ENCODE measurements at places on chromosomes 7 and 10. TPM values are rescaled to one million over a fixed set of nuclear protein-coding genes. Genes with fewer than 3 reads are reported as not detected.

- H3K27me3 ChIP-seq, result no peaks in the 10 kb centered on the region
- H3K4me1 ChIP-seq, result no peaks in the 10 kb centered on the region
- H3K36me3 ChIP-seq, result no peaks in the 10 kb centered on the region
- H3K27ac ChIP-seq, result no peak overlapping the region
- DNase-seq, result no peak
Measured at GRCh38 chr7:22683379-22683778, 43.6 kb upstream of the IL6 start.

DNA sequence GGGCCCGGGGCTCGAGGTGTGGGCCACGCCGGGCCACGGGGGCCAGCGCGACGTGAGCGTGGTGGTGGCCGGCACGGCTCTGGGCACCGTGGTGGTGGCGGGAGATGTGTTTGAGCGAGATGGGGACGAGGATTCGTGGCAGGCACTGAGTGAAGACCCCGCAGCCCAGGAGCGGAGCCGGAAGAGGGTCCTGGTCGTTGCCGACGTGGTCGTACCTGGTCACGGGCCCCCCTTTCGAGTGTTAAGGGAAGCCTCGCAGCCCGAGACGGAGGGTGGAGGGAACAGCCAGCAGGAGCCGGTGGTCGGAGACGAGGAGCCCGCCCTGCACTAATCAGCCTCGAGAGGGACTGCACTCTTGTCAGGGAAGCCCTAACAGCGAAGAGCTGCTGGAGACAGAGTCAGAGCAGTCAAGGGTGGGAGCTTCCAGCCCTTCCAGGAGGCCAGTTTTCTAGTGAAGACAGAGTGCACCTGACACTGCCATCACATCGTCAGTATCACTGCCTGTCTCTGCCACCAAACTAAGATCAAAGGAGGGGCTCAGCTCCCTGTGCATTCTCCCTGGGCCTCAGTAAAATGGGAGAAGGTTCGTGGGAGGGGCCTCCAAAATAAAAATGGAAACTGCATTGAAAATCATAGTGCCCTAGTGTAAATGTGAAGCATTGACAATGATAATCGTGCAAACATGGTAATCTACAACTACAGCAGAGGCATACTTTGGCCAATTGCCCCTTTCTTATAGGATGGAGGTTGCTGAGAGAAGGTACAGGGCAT lies 1.3 kb downstream of the MBLAC1 start:
- no peak for DNase-seq
- no peaks in the 10 kb centered on the region for H3K27me3 ChIP-seq
- peaks cover 55% of the 10 kb centered on the region for H3K4me1 ChIP-seq
- H3K27ac ChIP-seq, result peak overlapping the region; percentile 96
- H3K36me3 ChIP-seq, result no peaks in the 10 kb centered on the region

- no peaks in the 10 kb centered on the region for H3K36me3 ChIP-seq
- H3K4me3 ChIP-seq, result no peak overlapping the region
- no peak overlapping the region for H3K27ac ChIP-seq
- H3K4me1 ChIP-seq, result peaks cover 13% of the 10 kb centered on the region
- no peak for DNase-seq
Measured at GRCh38 chr10:129956876-129957673, 7.0 kb downstream of the EBF3 start.

- H3K4me3 ChIP-seq, result no peak overlapping the region
- peak; percentile 46 for DNase-seq
- peaks cover 41% of the 10 kb centered on the region for H3K36me3 ChIP-seq
- H3K27ac ChIP-seq, result no peak overlapping the region
Measured at GRCh38 chr7:102236592-102237287, 49.9 kb upstream of the SH2B2 start.

- no peaks in the 10 kb centered on the region for H3K27me3 ChIP-seq
- H3K4me3 ChIP-seq, result no peak overlapping the region
- no peak overlapping the region for H3K27ac ChIP-seq
- H3K36me3 ChIP-seq, result no peaks in the 10 kb centered on the region
- peaks cover 5% of the 10 kb centered on the region for H3K4me1 ChIP-seq
Measured at GRCh38 chr10:97607095-97607636, 17.6 kb downstream of the C10orf62 start.

DNA sequence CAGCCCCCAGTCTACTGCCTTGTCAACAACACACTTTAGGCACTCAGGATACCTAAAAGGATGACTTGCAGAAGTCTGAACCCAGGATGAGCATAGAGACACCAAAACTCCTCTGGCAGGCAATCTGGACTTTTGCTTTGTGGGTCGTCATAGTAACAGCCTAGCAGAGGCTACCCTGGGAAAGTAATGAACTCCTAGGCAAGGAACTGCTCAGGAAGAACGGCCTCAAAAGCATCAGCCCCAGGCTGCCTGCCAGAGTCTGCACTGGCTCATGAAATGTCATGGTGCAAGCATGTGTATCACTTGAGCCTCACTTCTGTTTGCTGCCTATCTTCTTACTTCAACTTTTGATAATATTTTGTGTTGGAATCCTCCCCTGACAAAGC lies 715.1 kb downstream of the GRID1 start:
- no peaks in the 10 kb centered on the region for H3K27me3 ChIP-seq
- DNase-seq, result no peak
- no peak overlapping the region for H3K4me3 ChIP-seq
- H3K27ac ChIP-seq, result no peak overlapping the region

DNA sequence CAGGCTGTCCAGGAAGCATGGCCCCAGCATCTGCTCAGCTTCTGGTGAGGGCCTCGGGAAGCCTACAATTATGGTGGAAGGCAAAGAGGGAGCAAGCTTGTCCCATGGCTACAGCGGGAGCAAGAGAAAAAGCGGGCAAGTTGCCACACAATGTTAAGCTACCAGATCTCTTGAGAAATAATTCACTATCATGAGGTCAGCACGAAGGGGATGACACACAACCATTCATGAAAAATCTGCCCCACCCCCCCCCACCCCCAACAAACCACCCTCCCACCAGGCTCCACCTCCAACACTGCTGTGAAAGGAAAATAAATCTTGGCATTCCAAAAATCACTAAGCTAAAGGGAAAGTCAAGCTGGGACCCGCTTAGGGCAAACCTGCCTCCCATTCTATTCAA lies 545.8 kb upstream of the NRP1 start:
- no peaks in the 10 kb centered on the region for H3K36me3 ChIP-seq
- peaks cover 31% of the 10 kb centered on the region for H3K4me1 ChIP-seq
- no peak overlapping the region for H3K4me3 ChIP-seq
- no peak overlapping the region for H3K27ac ChIP-seq
- H3K27me3 ChIP-seq, result no peaks in the 10 kb centered on the region
- no peak for DNase-seq

- H3K4me1 ChIP-seq, result peaks cover 15% of the 10 kb centered on the region
- no peak overlapping the region for H3K27ac ChIP-seq
- no peaks in the 10 kb centered on the region for H3K36me3 ChIP-seq
- H3K4me3 ChIP-seq, result no peak overlapping the region
- peaks cover 16% of the 10 kb centered on the region for H3K27me3 ChIP-seq
- DNase-seq, result no peak
Measured at GRCh38 chr7:91266689-91267090, 2.5 kb downstream of the FZD1 start.

GRCh38 chr7:140506788-140507464 lies 27.6 kb upstream of the MKRN1 start:
- no peak overlapping the region for H3K4me3 ChIP-seq
- H3K4me1 ChIP-seq, result 0 out of 2 replicates have a peak, but pooled peaks cover 6% of the 10 kb centered on the region
- no peak for DNase-seq
- no peaks in the 10 kb centered on the region for H3K36me3 ChIP-seq
- 0 out of 3 replicates have a peak, but pooled peaks cover 5% of the 10 kb centered on the region for H3K27me3 ChIP-seq

DNA sequence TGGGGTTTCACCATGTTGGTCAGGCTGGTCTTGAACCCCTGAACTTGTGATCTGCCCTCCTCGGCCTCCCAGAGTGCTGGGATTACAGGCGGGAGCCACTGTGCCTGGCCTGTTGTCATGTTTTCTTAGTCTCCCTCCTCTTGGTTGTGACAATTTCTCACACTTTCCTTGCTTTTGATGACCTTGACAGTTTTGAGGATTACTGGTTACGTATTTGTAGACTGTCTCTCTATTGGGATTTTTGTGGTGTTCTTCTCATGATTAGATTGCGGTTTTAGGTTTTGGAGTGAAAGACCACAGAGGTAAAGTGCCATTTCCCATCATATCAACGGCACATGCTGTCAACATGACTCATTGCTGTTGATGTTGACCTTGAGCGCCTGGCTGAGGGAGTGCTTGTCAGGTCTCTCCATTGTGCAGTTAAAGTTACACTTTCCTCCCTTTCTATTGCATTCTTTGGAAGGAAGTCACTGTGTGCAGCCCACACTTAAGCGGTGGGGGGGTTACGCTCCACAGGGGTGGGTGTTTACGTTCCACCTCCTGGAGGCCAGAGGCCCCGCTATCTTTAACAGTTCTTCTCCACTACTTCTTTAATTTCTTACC lies 10.8 kb downstream of the NEURL1 start:
- no peak overlapping the region for H3K27ac ChIP-seq
- H3K36me3 ChIP-seq, result no peaks in the 10 kb centered on the region
- H3K4me3 ChIP-seq, result no peak overlapping the region
- peaks cover 63% of the 10 kb centered on the region for H3K27me3 ChIP-seq
- DNase-seq, result peak; percentile 89

GRCh38 chr7:50304129-50304910 lies at the start of gene IKZF1:
IKZF1 (plus strand) TSS chr7:50304716; CDS start chr7:50319062, 14,346 bp downstream.
- H3K4me3 ChIP-seq, result no peak within 1 kb of the TSS
- H3K36me3 ChIP-seq, result no peaks in the 10 kb centered on the region
- H3K27me3 ChIP-seq, result peaks cover 49% of the 10 kb centered on the region
- H3K27ac ChIP-seq, result no peak within 1 kb of the TSS
- no peaks in the 10 kb centered on the region for H3K4me1 ChIP-seq

- no peak overlapping the region for H3K27ac ChIP-seq
- no peaks in the 10 kb centered on the region for H3K36me3 ChIP-seq
- no peak for DNase-seq
- H3K4me3 ChIP-seq, result no peak overlapping the region
Measured at GRCh38 chr7:151710646-151711434, 166.1 kb downstream of the PRKAG2 start.

DNA sequence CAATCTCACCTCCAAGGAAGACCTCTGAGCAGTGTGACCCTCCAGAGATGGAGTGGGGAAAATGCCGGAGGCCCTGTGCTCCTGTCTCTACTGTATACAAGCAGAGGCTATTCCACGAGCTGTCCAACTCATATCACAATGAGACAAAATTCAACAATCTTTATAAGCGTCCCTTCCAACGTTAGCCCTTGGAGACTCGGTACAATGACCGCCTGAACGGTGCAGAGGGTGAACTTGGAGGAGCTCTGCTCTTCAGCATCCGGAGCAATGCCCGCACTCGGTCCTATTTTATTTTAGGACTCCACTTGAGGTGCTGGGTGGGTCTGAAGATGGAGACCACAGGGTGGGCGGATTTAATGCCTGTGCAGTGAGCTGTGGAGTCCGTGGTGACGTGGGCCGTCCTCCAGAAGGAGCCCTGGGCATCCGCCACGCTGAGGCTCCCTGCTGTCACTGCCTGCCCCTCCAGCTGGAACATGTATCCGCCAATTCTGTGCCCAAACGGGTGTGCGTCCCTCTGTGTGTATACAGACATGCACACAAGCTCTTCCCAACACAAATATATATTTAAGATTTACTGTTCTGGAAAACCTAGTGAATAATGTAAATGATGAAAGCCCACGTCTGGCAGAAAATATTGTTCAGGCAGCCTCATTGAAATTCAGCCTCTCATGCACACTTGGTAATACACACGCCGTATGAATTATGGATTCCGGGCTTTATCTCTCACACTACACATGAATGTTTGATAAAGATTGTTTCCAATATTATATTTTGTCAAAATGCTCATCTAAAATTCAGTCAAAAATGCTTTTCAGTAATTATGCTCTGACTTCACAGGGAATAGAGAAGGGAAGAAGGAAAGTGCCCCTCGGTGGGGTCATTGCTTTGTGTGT lies 239.9 kb upstream of the ZMIZ1 start:
- DNase-seq, result no peak
- H3K36me3 ChIP-seq, result no peaks in the 10 kb centered on the region
- no peak overlapping the region for H3K4me3 ChIP-seq
- H3K27ac ChIP-seq, result no peak overlapping the region

HOXA3 gene
- total RNA-seq, result 2.1 TPM

SUN3 gene
- not detected for total RNA-seq

NCF1 gene
- total RNA-seq, result not detected

TLX1 gene
- total RNA-seq, result 0.07 TPM

PPP1R17 gene
- not detected for total RNA-seq

PTER gene
- 6.1 TPM for total RNA-seq

RNF148 gene
- total RNA-seq, result 1.6 TPM

TRPV5 gene
- not detected for total RNA-seq

MORN4 gene
- 3.4 TPM for total RNA-seq

Data from HepG2 (cell line).